ENCODE measurements at places on chromosomes 5 and 9.

DNA sequence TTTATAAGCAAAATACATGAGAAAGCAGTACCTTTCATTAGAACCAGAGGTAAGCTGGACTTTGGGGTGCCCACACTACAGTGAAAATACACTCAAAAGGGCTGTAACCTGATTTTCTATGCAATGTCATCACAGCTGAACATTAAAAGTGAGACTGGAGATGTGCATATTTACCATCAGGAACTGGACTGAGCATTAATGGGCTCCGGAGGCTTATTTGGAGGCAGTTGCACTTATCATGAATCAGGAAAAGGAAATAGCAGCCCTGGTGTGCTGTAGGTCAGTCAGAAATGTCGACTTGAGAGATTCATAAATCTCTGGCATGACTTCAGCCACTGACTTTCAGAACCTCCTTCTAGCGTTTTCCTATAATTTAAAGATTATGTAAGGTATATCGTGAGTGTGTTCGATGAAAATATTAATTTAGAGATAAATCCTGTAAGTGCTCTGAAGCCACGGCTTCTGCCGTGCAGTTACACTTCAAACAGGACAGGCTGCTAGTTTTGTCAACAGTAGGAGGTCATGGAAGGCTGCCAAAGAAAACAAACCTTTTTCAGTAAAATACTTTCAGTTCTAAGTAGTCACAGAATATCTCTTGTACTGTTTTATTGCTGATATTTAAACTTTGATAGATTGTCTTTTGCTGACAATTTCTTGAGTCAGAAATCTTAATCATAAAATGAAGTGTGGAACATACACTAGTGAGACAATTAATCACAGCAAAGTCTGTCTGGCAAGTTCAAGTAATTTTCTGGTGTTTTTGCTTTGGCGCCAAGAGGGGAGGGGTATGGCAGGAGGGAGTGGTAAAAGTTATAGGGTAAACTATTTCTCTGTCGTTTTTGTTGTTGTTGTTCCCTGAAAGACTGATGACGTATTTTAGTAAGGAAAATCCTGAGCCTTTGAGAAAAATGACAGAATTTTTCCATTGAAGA, 939.7 kb downstream of the NR2F1-AS1 start:
- no peak for DNase-seq

- DNase-seq = no peak
Measured at GRCh38 chr9:5614985-5615384, 13.9 kb upstream of the RIC1 start.

GRCh38 chr5:107294211-107294550, 376.6 kb downstream of the EFNA5 start:
- DNase-seq = no peak

DNA sequence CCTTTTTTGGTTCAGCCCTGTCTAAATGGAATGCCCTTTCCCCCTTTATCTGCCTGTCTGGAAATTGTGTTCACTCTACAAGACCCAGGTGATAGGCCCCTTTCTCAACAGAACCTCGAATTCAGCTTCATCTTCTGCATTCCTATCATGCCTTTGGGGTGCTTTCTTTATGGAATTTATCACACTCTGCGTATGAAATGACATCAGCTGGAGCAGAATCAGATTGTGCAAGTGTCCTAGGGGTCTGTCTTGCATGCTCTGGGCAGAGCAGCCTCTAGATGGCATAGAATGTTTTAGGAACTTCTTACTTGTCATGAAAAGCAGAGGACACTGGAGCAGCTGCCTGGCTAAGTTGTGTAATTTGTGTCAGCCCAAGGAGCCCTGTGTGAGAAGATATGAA, 84.9 kb downstream of the ISL1 start:
- DNase-seq = no peak

DNA sequence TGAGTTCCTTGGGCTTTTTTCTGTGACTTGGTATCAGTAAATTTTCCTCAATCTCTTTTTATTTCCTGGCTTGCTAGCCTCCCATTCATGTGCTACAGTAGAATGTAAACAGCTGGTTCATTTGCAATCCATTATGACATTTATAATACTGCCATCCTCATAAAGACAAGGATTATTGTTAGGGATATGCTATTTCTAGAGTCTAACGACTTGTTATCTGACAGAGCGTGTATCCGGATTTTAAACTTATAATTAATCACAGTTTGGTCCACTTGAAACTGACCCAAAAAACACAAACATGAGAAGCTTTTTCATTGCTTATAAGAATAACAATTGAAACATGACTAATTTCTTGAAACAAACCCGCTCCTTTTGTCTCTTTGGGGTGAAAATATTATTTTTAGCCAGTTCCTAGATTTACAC, 585.8 kb downstream of the TLE4 start:
- no peak for DNase-seq

- DNase-seq = no peak
Measured at GRCh38 chr5:15683332-15683731, 183.4 kb downstream of the FBXL7 start.

DNA sequence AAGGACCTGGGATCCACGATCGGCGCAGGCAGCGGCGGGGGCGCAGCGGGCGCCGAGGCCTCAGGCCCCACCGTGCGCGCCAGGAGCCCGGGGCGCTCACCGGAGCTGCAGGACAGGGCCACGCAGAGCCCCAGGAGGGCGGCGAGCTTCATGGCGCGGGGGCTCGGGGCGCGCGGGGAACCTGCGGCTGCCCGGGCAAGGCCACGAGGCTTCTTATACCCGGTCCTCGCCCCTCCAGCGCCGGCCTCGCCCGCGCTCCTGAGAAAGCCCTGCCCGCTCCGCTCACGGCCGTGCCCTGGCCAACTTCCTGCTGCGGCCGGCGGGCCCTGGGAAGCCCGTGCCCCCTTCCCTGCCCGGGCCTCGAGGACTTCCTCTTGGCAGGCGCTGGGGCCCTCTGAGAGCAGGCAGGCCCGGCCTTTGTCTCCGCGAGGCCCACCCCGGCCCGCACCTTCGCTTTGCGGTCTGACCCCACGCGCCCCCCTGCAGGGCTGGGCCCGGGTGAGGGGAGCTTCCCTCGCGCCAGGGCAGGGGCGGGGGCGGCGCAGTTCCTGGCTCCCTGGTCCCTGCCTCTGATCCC, at the start of gene SCGB3A1:
SCGB3A1 (minus strand) TSS at position 189 of the 577 bp plus-strand sequence; CDS start at position 152, 37 bp downstream.
- DNase-seq = no peak

DNA sequence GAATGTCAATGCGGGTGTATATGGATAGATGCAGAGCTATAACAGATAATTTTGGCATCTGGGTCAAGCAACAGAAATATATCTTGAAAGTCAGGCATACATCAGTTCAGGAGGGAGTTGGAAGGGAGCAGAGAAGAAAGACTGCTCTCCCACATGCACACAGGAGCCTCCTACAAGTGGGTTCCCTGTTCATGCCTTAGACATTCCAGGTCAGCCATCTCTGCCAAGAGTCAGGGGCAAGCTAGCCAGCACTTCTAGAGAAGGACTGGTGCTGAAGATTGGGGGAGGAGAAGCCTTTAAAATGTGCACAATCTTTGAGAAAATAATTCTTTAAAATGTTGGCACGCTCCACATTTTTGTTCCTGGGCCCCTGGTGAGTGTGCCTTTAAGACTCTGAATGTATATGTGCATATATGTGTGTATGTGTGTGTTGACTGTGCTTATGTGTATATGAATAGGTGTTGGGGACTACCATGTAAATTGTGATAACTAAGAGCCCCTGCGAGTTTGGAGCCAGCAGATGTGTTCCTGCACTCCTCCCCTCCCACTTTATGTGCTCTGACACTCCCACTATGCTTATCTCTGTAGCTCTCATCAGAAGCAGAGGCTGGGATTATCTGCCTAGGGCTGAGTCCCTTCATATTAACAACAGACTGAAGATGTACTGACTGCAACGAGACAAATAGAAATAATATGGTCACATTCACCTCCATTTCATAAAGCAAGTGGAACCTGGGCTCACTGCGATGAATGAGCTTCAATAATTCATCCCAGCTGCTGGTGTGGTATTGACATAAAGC, 21.5 kb upstream of the DELE1 start:
- no peak for DNase-seq

- DNase-seq = no peak
Measured at GRCh38 chr9:121841771-121842611, 190.6 kb downstream of the DAB2IP start.

Data from stimulated activated CD8-positive, alpha-beta memory T cell treated with anti-CD3 and anti-CD28 coated beads, Interleukin-15, amount 100 ng/mL, for 1 hour (primary cell).